ENCODE measurements at places on chromosomes 11 and 22. TPM values are rescaled to one million over a fixed set of nuclear protein-coding genes. Genes with fewer than 3 reads are reported as not detected.
A peak's percentile ranks its signal among the peaks of the same experiment; 100 is the strongest.

The GAL3ST3 gene
- 1.8 TPM for total RNA-seq

DNA sequence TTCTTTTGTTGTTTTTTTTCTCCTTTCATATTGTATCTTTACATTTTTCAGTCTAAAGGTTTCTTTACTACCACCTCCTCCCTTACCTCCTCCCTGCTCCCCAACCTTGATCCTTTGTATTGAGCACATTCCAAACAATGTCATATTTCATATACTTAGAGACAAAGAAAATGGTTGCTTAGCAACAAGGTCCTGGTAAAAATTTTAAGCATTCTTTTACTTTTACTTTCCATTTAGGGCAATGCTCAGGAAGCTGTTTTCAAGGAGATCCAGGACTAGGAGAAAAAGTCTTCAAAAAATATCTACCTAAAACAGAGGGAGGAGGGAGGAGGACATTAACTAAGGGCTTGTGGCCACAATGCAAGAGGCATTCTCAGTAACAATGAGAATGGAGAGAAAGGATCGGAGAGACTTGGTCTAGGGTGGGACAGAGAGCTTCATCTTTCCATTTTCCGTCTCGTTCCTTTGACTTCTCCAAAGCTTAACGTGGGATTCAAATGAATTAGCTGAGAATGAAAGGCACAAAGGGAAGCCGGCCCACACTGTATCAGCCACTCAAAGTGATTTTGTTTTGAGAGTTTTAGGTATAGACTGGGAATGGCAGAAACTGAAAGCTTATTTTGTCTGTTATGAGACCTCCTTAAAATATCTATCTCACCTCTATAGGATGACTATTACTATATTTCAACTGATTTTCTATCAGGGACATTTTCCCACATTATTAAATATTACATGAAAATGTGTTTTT lies 455.7 kb downstream of the RAB38 start:
- peaks cover 49% of the 10 kb centered on the region for H3K27me3 ChIP-seq
- H3K36me3 ChIP-seq = no peaks in the 10 kb centered on the region
- H3K27ac ChIP-seq = no peak overlapping the region
- no peaks in the 10 kb centered on the region for H3K4me1 ChIP-seq
- no peak overlapping the region for H3K4me3 ChIP-seq

DNA sequence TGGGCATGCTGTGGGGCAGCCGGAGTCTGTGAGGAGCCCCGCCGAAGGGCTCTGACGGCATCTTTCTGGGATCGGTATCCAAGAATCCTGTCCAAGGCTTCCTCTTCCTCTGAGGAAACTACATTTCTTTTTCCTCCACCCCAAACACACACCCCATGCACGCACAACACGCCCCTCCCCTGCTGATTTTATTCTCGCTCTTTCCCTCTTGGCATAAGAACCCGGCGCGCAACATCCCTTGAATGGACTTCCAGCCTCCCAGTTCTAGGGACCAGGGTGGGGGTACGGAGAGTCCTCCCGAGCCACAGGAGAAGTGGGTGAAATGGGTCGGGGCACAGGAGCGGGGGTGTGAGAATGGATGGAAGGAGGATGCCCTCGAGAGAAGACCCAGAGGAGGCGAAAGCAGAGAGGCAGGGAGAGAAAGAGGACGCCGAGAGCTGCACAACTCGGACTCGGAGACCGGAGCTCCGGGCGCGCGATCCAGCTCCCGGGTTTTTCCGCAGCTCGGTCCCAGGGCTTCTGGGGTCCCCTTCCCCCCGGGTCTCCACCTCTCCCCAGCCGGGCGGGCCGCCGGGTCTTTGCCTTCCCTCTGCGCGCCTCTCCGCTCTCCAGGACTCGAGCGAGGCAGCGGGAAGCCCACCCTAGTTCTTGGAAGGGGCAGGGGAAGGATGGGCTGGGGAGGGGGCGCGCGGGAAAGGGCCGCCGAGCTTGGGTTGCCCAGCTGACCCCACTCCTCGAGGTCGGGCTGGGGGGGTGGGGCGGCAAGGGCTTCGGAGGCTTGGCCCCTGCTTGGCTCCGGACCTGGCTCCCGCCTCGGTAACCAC lies 1.5 kb upstream of the LARGE1 start:
- no peaks in the 10 kb centered on the region for H3K36me3 ChIP-seq
- no peak overlapping the region for H3K27ac ChIP-seq
- no peaks in the 10 kb centered on the region for H3K4me1 ChIP-seq
- H3K27me3 ChIP-seq = peaks cover 42% of the 10 kb centered on the region
- no peak for DNase-seq
- no peak overlapping the region for H3K4me3 ChIP-seq

The NUP98 gene
- 82.4 TPM for total RNA-seq

GRCh38 chr11:57751176-57751575 lies 443 bp downstream of the BTBD18 start:
- DNase-seq = no peak
- no peaks in the 10 kb centered on the region for H3K4me1 ChIP-seq
- H3K36me3 ChIP-seq = no peaks in the 10 kb centered on the region
- H3K4me3 ChIP-seq = no peak overlapping the region
- H3K27me3 ChIP-seq = no peaks in the 10 kb centered on the region
- H3K27ac ChIP-seq = no peak overlapping the region

The NXPE4 gene
- not detected for total RNA-seq

The LRRC74B gene
- not detected for total RNA-seq

DNA sequence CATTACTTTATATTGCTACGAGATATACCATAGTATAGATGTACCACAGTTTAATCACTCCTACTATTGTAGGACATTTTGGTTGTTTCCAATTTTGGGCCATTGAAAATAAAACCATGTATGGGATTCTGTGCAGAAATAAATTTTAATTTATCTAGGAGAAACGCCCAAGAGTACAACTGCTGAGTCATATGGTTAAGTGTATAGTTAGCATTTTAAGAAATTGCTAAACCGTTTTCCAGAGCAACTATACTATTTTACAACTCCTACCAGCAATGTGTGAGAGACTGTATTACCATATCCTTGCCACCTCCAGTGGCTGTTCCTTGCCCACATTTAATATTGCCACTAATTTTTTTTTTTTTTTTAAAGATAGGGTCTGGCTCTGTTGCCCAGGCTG lies 163.1 kb downstream of the SBF2 start:
- H3K27me3 ChIP-seq = no peaks in the 10 kb centered on the region
- H3K27ac ChIP-seq = no peak overlapping the region
- no peak overlapping the region for H3K4me3 ChIP-seq

The HBB gene
- total RNA-seq = not detected

- H3K4me1 ChIP-seq = no peaks in the 10 kb centered on the region
- H3K4me3 ChIP-seq = no peak overlapping the region
- H3K27ac ChIP-seq = no peak overlapping the region
- H3K27me3 ChIP-seq = no peaks in the 10 kb centered on the region
- peak; percentile 81 for DNase-seq
- no peaks in the 10 kb centered on the region for H3K36me3 ChIP-seq
These were observed 16.6 kb downstream of the OR8A1 start for GRCh38 chr11:124586238-124586860.

- no peaks in the 10 kb centered on the region for H3K36me3 ChIP-seq
- H3K27ac ChIP-seq = no peak overlapping the region
- H3K4me1 ChIP-seq = no peaks in the 10 kb centered on the region
- no peak for DNase-seq
- H3K4me3 ChIP-seq = no peak overlapping the region
These were observed 21.2 kb upstream of the MAP6 start for GRCh38 chr11:75689863-75690609.

- no peak overlapping the region for H3K4me3 ChIP-seq
- DNase-seq = peak; percentile 21
These were observed 53.8 kb downstream of the SWAP70 start for GRCh38 chr11:9717719-9718118.

The TOMT gene
- total RNA-seq = not detected

- H3K27ac ChIP-seq = no peak overlapping the region
- H3K4me1 ChIP-seq = no peaks in the 10 kb centered on the region
- no peak overlapping the region for H3K4me3 ChIP-seq
- no peaks in the 10 kb centered on the region for H3K27me3 ChIP-seq
These were observed 20.9 kb upstream of the DENND5A start for GRCh38 chr11:9285850-9286587.

GRCh38 chr11:57279116-57279515 lies 42.1 kb upstream of the APLNR start:
- no peaks in the 10 kb centered on the region for H3K27me3 ChIP-seq
- peaks cover 7% of the 10 kb centered on the region for H3K4me1 ChIP-seq
- H3K36me3 ChIP-seq = no peaks in the 10 kb centered on the region
- no peak overlapping the region for H3K27ac ChIP-seq

The LUZP2 gene
- 0.17 TPM for total RNA-seq

- H3K36me3 ChIP-seq = no peaks in the 10 kb centered on the region
- H3K27me3 ChIP-seq = peaks cover 4% of the 10 kb centered on the region
- H3K4me1 ChIP-seq = no peaks in the 10 kb centered on the region
- H3K27ac ChIP-seq = no peak overlapping the region
- H3K4me3 ChIP-seq = no peak overlapping the region
These were observed 377.1 kb downstream of the DCDC1 start for GRCh38 chr11:30992513-30992849.

- peaks cover 41% of the 10 kb centered on the region for H3K27me3 ChIP-seq
- H3K27ac ChIP-seq = no peak overlapping the region
- no peaks in the 10 kb centered on the region for H3K4me1 ChIP-seq
These were observed 6.4 kb upstream of the BMAL1 start for GRCh38 chr11:13271060-13271693.

- no peaks in the 10 kb centered on the region for H3K27me3 ChIP-seq
- H3K4me1 ChIP-seq = no peaks in the 10 kb centered on the region
- no peak overlapping the region for H3K4me3 ChIP-seq
- H3K36me3 ChIP-seq = no peaks in the 10 kb centered on the region
- no peak overlapping the region for H3K27ac ChIP-seq
These were observed 108.2 kb upstream of the DDI1 start for GRCh38 chr11:103928040-103928801.

- H3K27me3 ChIP-seq = no peaks in the 10 kb centered on the region
- H3K36me3 ChIP-seq = no peaks in the 10 kb centered on the region
- H3K4me3 ChIP-seq = no peak overlapping the region
These were observed 494.6 kb upstream of the LRRC4C start for GRCh38 chr11:41954034-41954433.

- H3K4me1 ChIP-seq = no peaks in the 10 kb centered on the region
- H3K36me3 ChIP-seq = peaks cover 33% of the 10 kb centered on the region
These were observed 20.6 kb upstream of the FDX1 start for GRCh38 chr11:110409174-110409573.

DNA sequence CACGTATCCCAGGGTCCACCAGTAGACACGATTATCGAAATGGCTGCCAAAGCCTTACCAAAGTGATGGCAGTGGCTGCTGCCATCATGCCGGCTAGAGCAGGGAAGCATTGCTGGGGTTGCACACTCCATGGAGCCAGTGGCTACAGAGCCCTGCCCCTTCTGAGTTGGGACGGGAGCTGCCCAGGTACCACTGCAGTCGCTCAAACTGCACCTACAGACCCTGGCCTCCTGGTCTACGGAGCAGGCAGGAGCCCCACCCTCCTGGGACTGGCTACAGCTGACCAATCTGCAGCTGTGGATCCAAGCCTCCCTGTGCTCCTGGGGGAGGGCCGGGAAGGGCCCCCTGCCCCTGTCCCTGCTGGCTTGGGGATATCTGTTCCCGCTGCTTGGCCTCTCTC lies 111.4 kb downstream of the ATG16L2 start:
- no peaks in the 10 kb centered on the region for H3K27me3 ChIP-seq
- peaks cover 12% of the 10 kb centered on the region for H3K4me1 ChIP-seq
- H3K36me3 ChIP-seq = no peaks in the 10 kb centered on the region
- no peak overlapping the region for H3K27ac ChIP-seq
- H3K4me3 ChIP-seq = no peak overlapping the region
- no peak for DNase-seq

The TEAD1 gene
- 74.6 TPM for total RNA-seq

The CARD18 gene
- total RNA-seq = not detected

- no peaks in the 10 kb centered on the region for H3K27me3 ChIP-seq
- peaks cover 13% of the 10 kb centered on the region for H3K36me3 ChIP-seq
- peak overlapping the region; percentile 75 for H3K4me3 ChIP-seq
- peak; percentile 39 for DNase-seq
These were observed 875 bp upstream of the STT3A start for GRCh38 chr11:125591649-125592304.

DNA sequence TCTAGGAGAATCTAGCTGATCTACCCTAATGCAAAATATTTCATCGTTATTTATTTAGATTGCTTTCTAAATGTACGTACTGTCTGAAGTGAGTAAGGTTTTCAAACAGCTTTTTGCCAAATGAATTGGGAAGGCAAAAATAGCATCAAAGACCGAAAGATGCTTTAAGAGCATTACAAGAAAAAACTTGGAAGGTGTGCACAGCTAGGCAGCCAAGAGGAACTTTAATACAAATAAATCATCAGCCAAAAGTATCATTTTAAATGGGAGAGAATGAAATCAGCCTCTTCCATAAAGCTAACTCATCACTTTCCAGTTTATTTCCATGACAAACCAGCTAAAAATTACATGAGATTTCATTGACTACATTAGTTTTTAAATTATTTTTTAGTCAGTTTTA lies 30.2 kb upstream of the CFAP300 start:
- no peak overlapping the region for H3K27ac ChIP-seq
- peaks cover 13% of the 10 kb centered on the region for H3K4me1 ChIP-seq
- H3K36me3 ChIP-seq = no peaks in the 10 kb centered on the region
- no peaks in the 10 kb centered on the region for H3K27me3 ChIP-seq

- H3K27ac ChIP-seq = no peak overlapping the region
- H3K27me3 ChIP-seq = no peaks in the 10 kb centered on the region
- peak; percentile 44 for DNase-seq
- no peaks in the 10 kb centered on the region for H3K4me1 ChIP-seq
These were observed 4.8 kb downstream of the PKP3 start for GRCh38 chr11:398826-399225.

The OR4C5 gene
- total RNA-seq = not detected

DNA sequence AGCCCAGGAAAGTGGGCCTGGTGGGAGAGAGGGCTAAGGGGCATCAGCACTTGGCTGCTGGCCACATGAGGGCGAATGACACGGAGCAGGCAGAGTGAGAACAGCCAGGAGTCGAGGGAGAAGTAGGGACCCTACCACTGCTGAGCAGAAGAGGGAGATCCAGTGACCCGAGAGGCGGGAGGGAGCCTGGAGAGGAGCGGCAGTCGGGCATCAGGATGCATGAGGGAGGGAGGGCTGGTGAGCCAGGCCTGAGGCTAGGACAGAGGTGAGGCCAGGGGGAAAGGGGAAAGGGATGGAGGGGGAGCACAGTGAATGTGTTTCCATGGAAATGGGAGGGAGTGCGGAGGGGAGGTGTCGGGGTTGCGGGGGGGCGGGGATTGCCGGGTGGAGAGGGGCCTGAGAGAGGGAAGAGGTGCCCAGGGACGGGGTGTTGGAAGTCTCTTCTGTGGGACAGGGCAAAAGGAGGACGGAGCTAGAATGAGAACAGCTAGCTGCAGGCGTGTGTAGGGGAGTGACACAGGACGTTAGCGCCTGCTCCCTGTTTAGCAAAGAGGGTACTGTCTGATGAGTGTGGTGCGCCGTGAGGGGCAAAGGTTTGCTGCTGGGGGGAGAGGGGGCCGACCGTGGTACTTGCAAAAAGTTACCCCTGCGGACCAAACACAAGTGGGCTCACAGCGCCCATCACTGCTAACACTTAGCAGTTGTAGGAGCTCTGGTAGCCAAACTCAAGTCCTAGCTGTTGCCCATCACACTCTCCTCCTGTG lies 37.1 kb upstream of the WNT11 start:
- H3K27me3 ChIP-seq = no peaks in the 10 kb centered on the region
- H3K36me3 ChIP-seq = no peaks in the 10 kb centered on the region
- no peak overlapping the region for H3K4me3 ChIP-seq
- H3K27ac ChIP-seq = no peak overlapping the region
- H3K4me1 ChIP-seq = no peaks in the 10 kb centered on the region

All from A673 (cell line).